ENCODE measurements at places on chromosomes 13 and 19.

DNA sequence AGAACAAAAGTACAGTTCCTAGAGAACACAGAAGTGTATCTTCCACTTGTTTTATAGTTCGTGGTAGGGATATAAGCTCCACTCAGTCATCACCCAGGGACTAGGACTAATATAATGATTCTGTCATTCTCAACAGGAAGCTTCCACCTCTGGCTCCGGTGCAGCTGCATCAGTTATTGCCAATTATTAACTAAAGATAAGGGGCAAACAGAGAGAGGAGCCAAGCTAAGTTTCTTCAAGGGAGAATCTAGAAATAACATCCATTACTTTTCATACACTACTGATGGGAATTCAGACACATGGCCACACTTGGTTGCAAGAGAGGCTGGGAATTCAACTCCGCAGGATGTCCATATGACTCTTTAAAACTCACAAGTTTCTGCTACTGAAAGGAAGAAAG, 917.9 kb downstream of the OLFM4 start:
- no peak for DNase-seq

- no peak for DNase-seq
Measured at GRCh38 chr19:9407827-9408226, 27.5 kb downstream of the ZNF266 start.

GRCh38 chr13:46145950-46146349, 36.0 kb downstream of the LCP1 start:
- no peak for DNase-seq

- DNase-seq = no peak
Measured at GRCh38 chr19:42188665-42189064, 28.8 kb downstream of the DEDD2 start.

DNA sequence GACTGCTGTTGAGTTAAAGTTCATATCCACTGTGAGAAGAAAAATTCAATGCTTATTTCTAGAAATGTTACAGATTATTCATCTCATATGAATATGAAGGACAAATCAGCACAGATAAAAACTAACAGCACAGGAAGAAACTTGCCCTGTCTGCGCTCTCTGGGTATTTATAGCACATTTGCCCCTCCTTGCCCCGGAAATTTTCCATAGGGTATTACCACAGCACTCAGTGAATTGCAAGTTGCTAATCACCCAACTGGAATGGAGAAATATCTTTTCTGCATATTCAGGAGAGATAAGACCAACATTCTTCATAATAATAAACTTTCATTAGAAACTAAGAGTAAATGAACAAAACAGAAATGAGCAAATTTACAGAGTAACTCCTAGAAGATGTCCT, 318.0 kb upstream of the KLF12 start:
- no peak for DNase-seq

DNA sequence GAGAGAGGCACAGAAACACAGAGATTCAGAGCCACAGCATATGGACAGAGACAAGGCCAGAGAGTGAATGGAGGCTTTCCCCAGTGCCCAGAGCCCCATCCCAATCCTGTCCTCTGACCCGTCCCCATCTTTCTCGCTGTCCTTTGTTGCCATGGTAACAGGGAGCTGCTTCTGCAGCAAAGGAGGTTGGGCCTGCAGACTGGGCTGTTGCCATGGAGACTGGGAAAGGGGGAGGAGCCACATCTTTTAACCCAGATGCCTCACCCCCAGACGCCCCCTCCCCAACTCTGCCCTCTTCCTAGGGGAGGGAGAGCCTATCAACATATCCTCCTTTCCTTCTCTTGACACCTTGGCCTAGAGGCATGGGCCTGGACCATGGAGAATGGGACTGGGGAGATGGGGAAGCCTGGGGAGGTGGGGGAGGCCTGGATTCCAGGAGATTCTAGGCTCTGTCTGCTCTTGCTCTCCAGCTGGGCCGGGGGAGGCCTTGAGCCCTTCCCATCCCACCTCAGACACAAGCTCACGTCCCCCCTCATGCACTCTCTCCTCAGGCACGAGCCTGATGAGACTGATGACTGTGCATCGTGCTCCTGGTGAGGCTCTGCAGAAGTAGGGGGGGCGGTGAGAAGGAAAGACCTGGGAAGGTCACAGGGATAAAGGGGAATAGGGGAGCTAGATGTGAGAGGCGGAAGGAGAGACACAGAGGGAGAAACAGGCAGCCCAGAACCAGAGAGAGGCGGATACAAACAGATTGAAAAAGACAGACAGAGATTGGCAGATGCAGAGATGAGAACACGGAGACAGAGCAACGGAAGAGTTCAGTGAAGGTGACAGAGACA, 2.1 kb upstream of the ATP1A3 start:
- no peak for DNase-seq

- no peak for DNase-seq
Measured at GRCh38 chr13:30453727-30454126, 12.0 kb downstream of the HMGB1 start.

- DNase-seq = no peak
Measured at GRCh38 chr19:49775742-49776370, 9.1 kb downstream of the AP2A1 start.

- DNase-seq = no peak
Measured at GRCh38 chr19:29119590-29119989, 93.4 kb downstream of the UQCRFS1 start.

- no peak for DNase-seq
Measured at GRCh38 chr19:1251330-1252220, 3.2 kb downstream of the MIDN start.

DNA sequence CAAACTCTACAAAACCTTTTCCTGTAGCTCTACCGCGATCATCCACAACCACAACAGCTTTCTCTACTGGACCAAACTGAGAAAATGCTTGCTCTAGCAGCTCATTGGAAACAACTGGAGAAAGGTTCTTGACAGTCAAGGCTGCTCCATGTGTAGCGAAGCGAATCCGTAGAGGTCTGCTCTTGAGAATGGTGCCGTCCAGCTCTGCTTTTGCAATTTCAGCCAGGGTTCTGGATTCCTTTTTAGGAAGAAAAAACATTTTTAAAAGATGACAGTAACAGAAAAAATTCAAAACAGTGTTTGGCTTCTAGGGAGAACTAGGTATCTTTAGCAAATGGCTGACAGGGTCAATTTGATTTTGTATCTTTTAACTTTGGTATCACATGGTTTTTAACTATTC, 10.4 kb downstream of the PSPC1 start:
- no peak for DNase-seq

GRCh38 chr13:22288496-22288895, 617.6 kb downstream of the FGF9 start:
- DNase-seq = no peak

- no peak for DNase-seq
Measured at GRCh38 chr13:55543053-55543452, 1597.7 kb upstream of the PRR20A start.

GRCh38 chr13:24217601-24218281, 57.2 kb downstream of the SPATA13 start:
- DNase-seq = no peak

- no peak for DNase-seq
Measured at GRCh38 chr19:45402298-45403061, 2.4 kb downstream of the PPP1R13L start.

DNA sequence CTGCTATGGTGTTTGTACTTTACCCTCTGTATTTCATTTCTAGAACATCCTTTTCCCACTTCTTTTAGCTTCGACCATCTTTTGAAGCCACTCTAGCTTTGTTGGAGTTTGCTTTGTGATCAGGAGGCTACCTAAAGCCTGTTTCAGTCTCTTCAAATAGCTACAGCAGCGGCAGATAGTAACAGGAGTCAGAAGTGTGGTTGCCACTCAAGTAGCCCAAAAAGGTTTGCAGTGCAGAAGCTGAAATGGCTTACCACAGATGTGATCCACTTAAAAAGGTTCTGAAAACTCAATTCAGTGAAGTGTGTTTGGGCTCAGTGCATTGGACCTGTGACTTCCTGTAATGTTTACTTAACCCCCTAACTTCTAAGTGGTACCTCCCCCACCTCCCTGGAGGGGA, 26.2 kb downstream of the WASF3 start:
- no peak for DNase-seq

GRCh38 chr13:21116141-21116540, 54.8 kb upstream of the LATS2 start:
- no peak for DNase-seq

DNA sequence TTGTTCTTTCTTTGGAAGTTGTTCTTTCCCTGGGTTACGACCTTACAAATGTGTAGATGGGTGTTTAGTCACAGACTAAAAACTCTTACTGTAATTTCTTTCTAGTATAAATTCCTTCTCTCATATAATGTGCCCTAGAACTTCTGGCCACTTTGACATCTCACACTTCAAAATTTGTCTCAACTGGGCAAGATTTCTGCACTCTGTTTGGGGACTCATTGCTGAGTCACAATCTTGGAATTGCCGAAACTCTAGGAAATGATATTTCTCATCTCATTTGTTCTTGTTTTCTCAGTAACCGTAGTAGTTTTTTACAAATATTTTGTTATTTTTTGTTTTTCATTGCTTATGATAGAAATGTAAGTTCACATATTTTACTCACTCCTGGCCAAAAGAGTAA, 2523.2 kb upstream of the PCDH20 start:
- DNase-seq = no peak

DNA sequence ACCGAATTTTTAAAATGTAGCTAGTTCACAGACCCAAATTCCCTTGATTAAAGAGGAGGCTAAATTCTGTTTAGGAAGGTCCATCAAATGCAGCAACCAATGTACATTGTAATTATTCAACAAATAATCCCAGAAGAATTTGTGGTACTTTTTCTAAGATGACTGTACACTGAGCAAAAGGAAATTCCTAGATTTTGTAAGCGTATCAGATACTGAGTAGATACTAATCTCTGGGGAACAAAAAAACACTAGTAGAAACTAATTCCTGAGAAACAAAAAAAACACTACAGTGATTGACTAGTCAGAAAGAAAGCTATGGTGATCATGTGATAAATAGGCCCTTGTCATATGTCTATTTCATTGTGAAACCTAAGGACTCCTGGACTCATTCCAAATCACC, 246.1 kb downstream of the PCDH17 start:
- no peak for DNase-seq

DNA sequence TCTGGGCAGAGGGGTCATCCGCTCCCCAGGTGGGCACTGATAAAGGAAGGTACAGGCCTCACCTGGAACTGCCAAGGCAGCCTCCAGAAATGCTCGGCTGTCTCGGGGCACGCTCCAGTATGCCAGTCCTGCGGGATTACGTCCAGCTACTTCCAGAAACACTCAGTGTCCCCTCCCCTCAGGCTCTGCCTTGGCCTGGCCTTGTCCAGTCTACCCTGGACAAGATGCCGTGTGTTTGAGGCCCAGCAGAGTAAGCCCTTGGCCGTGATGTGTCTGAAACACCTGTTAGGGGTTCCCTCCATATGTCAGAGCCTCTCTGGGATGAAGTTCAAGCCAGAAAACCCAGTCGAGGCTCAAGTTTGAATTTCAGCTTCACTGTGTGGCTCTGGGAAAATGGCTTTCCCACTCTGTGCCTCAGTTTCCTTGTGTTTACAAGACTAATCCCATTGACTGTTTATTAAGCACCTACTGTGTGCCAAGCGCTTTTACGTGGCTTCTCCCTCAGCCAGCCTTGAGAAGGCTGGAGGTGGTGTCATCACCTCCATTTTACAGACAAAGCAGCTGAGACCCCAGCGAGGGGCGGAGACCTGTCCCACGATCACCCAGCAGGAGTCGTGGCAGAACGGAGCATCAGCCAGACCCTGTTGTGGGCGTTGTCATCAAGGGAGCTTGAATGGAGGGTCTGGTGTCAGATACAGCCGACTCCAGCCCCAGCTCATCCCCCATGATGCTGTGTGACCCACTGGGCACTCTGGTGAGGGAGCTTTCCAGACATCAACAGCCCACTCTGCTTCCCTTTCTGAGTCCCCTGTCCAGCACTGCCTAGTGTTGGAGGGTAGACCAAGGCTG, 2.0 kb upstream of the PIK3R2 start:
- no peak for DNase-seq

GRCh38 chr19:17488593-17489391, 18.5 kb downstream of the SLC27A1 start:
- peak; percentile 40 for DNase-seq

GRCh38 chr19:46979126-46980105, 40.2 kb upstream of the NPAS1 start:
- no peak for DNase-seq

GRCh38 chr13:98803111-98803561, 50.7 kb upstream of the SLC15A1 start:
- no peak for DNase-seq

DNA sequence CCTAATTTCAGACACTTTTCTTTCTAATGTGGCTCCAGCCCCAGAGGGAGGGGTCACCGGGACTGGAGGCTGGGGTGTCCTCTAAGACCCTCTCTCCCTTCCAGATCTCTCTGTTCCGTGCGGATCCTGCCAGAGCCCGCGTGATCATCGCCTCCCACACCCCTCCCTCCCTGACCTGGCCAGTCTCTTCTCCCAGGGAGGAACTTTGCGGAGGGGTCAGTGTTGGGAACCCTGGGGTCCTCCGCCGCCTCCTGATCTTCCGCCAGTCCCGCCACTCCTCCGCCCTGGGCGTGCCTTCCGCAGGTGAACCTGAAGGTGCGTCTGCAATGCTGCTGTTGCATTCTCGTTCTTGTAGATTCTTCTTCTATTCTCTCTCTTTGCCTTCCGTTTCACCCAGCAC, 9.1 kb downstream of the SOX21 start:
- DNase-seq = no peak

GRCh38 chr19:38913958-38914357, 2.0 kb upstream of the CCER2 start:
- no peak for DNase-seq

DNA sequence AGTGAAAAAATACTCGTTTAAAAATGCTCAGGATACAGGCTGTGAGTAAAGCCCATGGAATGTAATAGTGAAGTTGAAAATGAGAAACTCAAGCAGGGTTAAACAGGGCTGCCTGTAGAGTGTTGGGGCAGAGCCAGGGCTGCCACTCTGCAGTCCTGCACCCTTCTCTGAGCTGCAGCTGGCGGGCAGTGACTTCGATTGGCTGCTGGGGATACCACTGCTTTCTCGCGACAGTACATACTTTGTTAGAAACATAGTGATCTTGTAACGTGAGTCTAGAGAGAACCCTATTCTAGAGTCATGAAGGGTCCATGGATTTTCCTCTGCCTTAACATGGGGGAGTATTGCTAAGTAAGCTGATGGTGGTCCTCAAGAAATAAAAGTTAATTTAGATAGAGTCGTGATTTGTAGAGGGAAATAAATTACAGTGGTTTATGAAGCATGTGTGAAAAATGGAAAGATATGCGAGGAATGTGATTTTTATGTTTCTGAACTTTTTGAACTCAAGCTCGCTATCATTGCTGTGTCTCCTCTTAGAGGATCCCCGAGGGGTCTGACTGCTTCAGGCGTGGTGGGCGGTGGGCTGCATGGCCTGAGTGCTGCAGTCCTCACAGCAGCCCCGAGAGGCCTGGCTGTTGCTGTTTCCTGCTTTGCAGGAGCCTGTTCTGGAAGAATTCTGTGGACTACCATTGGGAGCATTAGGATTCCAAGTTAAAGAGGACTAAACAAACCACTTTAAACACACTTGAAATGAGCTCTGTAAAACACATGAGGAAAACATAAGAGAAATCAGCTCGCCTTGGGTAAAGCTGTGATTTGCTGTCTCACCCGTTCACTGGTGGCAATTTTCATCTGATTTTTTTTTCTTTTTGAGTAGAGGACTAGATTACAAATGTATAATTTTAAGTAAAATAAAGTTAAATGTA, 95.7 kb downstream of the ARHGEF7 start:
- DNase-seq = no peak
